ENCODE measurements at places on chromosomes 1 and 21.

GRCh38 chr1:239212811-239213220, 173.6 kb upstream of the CHRM3 start:
- DNase-seq: no peak

DNA sequence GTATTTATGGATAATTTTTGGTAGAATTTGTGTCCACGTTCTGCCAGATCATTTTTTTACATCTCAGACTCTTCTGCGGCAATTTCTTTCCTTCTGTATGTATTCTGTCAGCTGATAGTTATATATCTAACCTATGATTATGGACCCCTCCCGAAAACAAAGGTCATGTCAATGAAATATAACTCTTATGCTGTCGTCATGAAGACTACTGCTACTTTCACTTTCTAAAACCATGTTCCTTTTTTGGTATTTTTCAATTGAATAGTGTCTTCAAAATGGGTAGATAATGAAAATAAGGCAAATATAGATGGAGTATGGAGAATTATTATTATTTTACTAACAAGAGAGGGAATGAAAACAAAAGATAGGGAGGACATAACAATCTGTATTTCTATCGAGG, 3.2 kb downstream of the ANGPTL1 start:
- no peak for DNase-seq

- DNase-seq: no peak
Observed at GRCh38 chr1:153792631-153793041, 17.4 kb downstream of the SLC27A3 start.

GRCh38 chr1:19814244-19814661, 830 bp downstream of the RNF186 start:
- no peak for DNase-seq

DNA sequence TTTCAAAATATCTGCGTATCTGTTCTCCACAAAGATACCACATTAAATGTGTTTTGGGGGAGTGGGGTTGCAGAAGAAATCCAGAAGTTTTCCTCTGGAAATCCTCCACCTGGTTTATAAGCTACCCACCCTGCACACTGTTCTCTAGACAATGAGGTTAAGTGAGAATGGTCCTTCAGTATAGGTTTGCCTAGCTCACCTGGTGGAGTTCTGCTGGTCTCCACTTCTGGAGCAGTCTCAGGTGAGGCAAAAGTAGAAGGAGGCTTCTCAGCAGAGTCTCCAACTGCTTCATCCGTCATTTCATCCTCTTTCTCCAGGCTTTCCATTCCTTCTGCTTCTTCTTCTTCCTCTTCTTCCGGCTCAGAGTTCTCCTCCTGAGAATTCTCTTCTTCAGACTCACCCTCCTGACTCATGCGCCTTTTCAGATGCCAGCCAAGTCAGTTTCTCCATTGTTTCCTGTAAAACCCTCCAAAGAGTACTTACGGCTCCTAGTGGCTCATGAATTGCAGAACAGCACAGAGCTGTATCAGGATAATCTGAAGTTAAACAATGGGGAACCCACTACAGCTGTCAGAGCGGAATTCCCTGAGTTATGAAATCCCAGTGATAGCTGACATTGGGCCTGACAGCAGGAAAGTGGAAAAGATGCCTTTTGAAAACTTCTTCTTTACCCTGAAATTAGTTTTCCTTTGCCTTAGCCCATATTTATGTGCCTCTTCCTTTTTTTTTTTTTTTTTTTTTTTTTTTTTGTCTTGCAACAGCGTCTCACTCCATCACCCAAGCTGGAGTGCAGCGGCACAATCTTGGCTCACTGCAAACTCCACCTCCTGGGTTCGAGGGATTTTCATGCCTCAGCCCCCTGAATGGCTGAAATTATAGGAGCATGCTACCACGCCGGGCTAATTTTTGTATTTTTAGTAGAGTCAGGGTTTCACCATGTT, 38.5 kb downstream of the MSTO1 start:
- no peak for DNase-seq

GRCh38 chr21:37263827-37264600, 3.1 kb downstream of the VPS26C start:
- no peak for DNase-seq

- DNase-seq: no peak
Observed at GRCh38 chr1:119829625-119830024, 18.4 kb upstream of the REG4 start.

DNA sequence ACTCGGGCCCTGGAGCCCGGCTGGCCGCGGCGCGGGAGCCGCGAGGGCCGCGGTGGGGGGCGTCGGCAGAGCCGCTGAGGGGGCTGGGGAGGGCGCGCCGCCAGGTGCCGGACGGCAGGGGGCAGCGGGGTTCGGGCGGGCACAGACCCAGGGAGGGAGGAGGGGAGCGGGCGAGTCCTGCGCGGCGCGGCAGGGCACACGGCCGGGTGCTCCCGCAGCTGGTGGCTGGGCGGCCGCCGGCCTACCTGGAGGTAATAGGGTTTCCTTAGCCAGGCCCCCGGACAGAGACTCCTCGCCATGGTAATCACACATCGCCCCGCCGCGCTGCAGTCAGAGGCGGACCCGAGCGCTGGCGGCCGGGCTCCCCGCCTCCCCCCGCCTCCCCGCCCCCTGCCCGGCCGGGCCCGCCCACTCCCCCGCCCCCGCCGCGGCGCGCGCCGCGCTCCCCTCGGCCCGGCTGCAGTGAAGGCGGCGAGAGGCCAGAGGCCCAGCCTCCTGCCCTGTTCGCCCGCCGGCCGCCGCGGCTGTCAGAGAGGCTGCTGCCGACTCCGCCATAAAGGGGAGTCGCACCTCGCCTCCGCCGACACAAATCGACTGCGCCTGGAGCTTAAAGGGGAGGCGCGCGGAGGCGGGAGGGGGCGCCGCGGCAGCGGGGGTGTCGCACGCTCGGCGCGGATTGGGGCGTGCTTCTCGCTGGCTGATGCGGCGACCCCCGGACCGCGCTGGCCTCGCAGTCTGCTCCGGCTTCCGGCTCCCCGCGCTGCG, at the start of gene DIPK1A:
Gene DIPK1A, minus strand, starts transcription at position 332 of the 765 bp plus-strand sequence. Its CDS starts 33 bp downstream, at position 299.
- peak; percentile 61 for DNase-seq

DNA sequence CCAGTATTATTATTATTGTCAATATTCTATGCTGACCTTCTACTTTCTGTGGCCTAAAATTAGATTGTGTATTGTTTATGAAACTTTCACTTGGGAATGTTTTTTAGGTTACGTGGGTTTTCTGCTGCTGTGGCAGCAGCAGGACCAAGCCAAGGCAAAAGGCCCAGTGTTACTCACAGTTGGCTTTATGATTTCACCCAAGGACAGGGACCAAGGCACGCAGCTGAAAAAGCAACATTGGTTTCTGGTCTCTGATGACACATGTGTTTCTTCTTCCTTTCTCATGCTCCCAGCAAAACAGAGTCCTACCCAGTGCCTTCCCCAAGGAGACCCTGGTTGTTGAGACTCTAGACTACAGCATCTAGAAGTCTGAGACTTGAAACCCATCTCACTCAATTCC, 413.7 kb downstream of the SETD4 start:
- no peak for DNase-seq

DNA sequence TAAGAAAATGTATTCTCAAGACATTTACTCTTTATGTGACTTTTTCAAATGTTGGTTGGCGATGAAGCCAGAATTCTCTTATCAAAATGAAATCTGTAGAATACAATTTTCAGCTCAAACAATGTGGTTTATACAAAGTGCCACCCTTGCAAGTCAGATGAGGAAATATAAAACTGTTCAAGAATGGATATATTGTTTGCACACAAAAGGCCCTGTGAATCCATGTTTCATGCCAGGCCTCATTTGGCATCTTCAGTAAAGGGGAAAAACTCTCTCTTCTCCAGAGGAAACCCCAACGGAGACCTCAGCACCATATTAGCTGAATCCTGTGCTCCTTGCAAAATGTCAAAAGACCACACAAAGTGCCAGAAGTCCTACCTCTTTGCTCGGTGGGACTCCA, 310.4 kb downstream of the RRAGC start:
- DNase-seq: no peak

DNA sequence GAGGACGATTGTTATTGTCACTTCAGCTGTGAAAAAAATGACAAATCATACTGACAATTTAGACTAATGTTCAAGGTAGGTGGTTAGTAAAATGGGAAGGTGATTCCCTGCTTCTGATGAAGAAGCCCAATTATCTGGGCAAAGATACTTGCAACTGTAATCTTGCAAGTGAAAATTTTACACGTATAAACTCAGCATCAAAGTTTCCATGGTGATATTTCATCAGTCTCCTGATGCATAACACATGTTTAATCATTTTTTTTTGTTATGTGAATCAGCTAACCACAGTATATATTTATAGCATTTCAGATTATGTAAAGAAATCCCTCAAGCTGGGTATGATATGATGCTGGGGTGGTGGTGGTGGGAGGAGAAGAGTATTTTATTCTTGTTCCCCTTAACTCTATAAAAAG, 16.4 kb upstream of the KCNK1 start:
- DNase-seq: no peak

- DNase-seq: no peak
Observed at GRCh38 chr1:67855961-67856360, 22.7 kb upstream of the GNG12 start.

DNA sequence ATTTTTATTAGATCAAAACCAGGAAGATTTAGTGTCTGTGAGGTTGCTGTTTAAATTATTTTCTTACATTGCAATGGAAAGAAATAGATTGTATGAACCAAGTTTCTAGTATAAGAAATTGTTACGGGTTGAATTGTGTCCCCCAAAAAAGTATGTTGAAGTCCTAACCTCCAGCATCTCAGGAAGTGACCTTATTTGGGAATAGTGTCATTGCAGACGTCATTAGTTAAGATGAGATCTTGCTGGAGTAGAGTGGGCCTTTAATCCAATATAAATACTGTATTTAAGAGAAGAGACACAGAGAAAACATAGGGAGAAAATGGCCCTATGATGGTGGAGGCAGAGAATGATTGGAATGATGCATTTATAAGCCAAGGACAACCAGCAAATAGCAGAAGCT, 188.7 kb upstream of the SAMSN1 start:
- DNase-seq: no peak

DNA sequence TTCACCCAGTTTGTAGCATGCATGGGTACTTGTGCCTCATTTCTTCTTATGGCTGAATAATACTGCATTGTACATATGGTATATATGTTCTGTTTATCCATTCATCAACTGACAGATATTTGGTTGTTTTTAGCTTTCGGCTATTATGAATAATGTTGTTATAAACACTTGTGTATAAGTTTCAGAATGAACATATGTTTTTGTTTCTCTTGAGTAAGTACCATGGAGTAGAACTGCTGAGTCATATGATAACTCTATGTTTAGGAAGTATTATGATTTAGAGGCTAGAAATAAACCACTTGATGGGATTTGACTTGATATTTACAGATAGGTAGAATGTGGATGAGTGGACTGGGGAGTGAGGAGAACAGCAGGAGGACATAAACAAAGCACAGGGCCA, 48.6 kb downstream of the WNT2B start:
- DNase-seq: no peak

DNA sequence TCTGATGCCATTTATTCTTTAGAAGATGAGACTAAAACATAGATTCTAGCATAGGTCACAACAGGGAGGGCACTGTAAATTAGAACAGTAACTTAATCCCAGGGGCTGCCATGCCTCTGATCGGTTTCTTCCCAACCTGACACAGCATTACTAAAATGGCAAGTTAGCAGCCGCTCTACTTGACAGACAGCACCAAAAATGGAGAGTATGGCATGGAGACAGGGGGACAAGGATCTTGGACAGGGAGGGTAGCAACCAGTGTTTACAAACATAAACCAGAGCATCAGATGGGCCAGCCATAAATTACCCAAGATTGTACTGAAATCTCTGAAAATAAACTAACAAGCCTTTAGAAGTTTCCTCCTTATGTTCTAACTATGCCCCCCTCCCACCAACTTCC, 5.9 kb downstream of the DUSP10 start:
- DNase-seq: no peak

- DNase-seq: no peak
Observed at GRCh38 chr1:206663362-206663761, 21.3 kb upstream of the MAPKAPK2 start.

DNA sequence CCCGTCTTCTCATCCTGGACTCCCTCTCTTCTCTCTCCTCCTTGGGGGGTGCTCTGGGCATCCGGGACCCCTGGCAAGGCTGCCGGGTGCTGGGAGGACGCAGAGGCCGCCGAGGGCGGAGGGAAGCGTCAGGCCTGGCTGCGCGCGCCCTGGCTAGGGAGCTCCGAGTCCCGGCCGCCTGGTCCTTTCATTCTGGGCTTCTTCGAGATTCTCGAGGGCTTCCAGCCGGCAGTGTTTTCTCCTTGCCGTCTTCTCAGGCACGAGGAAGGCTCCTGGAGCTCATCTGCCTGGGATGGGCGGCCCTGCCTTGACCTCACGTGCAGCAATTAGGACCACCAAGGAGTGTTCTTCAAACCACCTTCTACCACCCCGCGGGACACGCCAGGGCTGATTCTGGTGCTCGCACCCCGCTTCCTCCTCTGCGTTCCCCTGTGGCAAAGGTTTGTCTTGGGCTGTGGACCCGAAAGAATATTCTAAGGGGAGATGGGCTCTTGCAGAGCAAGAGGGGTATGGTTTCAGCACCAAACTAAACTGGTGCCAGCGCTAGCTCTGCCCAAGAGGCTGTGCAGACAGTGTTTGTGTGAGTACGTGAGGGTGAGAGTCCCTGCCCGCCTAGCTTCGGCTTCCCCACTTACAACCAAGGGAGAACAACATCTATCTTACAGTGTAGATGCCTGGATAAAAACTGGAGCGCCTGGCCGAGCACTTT, 36.5 kb downstream of the PIK3CD start:
- no peak for DNase-seq

- DNase-seq: no peak
Observed at GRCh38 chr1:24463776-24464735, 38.6 kb upstream of the RCAN3 start.

GRCh38 chr1:234617131-234617985, 7.4 kb upstream of the IRF2BP2 start:
- DNase-seq: no peak

- no peak for DNase-seq
Observed at GRCh38 chr1:156436141-156437036, 64.2 kb downstream of the MEF2D start.

DNA sequence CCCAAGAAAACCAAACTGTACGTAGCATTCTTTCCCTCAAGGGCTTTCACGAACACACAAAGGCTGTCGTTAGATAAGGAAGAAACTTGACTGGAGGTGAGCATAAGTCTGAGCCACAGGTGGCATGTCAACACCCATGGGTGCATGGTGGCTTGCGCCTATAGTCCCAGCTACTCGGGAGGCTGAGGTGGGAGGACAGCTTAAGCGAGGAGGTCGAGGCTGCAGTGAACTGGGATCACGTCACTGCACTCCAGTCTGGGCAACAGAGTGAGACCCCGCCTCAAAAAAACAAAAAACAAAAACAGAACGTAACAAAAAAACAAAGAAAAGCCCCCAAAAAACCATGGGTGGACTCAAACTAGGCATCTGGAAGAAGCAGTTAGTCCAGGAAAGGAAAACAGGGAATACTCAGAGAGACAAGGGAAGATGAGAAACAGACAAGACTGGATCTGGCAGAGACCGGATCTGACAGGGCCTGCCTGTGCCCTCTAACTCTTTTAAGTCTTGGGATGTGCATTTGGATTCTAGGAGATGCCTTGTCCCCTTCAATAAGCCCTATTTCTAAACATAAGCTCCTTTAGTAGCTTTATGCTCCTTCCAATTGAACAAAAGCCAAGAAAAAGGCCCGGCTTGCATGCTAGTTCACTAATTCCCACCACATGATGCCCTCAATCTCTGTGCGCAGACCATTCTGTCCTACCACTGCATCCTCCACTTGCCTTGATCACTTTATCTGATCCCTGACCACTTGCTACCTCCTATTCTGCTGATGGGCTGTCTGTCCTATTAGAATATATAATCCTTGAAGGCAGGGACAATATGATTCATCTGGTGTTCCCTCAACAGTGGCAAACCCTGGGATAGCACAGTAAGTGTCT, 73.8 kb downstream of the APP start:
- DNase-seq: no peak

- DNase-seq: peak; percentile 4
Observed at GRCh38 chr1:167984886-167985489, 48.1 kb upstream of the MPC2 start.

GRCh38 chr1:35437200-35437599, 120.0 kb downstream of the KIAA0319L start:
- no peak for DNase-seq

Data from stimulated activated CD4-positive, alpha-beta T cell treated with anti-CD3 and anti-CD28 coated beads, Interleukin-4, amount 100 ng/mL, for 48 hours (primary cell).